ENCODE measurements at places on chromosomes 1 and 21. TPM values are rescaled to one million over a fixed set of nuclear protein-coding genes. Genes with fewer than 3 reads are reported as not detected.

Gene OR2M3
- polyA plus RNA-seq = not detected

Gene TMEM269
- polyA plus RNA-seq = not detected

Gene PTPRC
- 915 TPM for polyA plus RNA-seq

Gene SNRNP40
- polyA plus RNA-seq = 100.0 TPM

Gene PLA2G4A
- polyA plus RNA-seq = not detected

Gene CPLANE2
- polyA plus RNA-seq = 3.5 TPM

Gene PPIAL4G
- not detected for polyA plus RNA-seq

Gene FOXO6
- polyA plus RNA-seq = not detected

Gene PLCH2
- not detected for polyA plus RNA-seq

Gene CFHR3
- polyA plus RNA-seq = not detected

Gene CXADR
- polyA plus RNA-seq = 1.0 TPM

Gene SAMD13
- polyA plus RNA-seq = 0.22 TPM

Gene FMO2
- polyA plus RNA-seq = not detected

Gene AMY2B
- 1.3 TPM for polyA plus RNA-seq

Gene RIPK4
- polyA plus RNA-seq = 0.16 TPM

Gene C1orf94
- not detected for polyA plus RNA-seq

Gene VHLL
- polyA plus RNA-seq = not detected

Gene FCGR3B
- polyA plus RNA-seq = not detected
